ENCODE measurements at places on chromosomes 3 and 15.
A peak's percentile ranks its signal among the peaks of the same experiment; 100 is the strongest.

GRCh38 chr3:130838898-130839600 is 54.8 kb upstream of the ATP2C1 start:
- no peak for DNase-seq

GRCh38 chr15:77014132-77015081 is 19.5 kb downstream of the PSTPIP1 start:
- DNase-seq, result no peak

DNA sequence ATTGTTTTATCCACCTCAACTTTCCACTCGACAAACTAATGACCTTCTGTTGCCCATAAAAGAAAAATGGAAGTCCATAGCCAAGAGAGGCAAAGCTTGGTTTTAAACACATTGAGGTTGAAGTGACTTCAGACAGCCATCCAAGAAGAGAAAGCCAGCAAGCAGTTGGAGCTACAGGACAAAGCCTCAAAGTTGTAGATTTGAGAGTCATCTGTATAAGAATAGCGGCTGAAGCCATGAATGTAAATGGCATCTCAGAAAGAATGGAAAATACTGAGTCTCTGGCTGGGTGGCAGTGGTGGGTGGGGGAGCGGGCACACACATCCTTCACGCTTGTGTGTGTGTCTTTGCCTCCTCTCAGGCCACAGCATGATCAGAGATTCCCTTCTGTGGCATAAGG is 124.1 kb upstream of the CHRM5 start:
- no peak for DNase-seq

- no peak for DNase-seq
Observed at GRCh38 chr3:127789051-127789450, 33.3 kb downstream of the MGLL start.

- DNase-seq, result no peak
Observed at GRCh38 chr3:49248840-49249227, 28.2 kb downstream of the C3orf62 start.

DNA sequence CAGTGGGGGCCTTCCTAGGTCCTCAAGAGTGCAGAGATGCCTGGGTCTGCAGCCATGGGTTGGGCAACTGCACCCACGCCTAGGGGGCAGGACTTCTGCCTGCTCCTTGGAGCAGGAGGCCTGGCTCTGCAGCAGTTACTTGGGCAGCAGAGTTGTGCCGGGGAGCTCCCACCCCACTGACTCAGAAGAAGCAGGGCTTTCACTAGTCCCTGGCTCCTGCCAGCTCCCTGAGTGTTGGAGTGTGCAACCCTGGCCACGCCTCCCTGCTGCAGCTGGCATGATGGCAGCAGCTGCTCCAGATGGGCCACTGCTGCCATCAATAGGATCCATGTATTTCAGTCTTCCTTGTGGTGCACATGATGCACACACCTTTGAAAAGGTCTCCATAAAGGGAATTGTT is 40.6 kb upstream of the KCNH8 start:
- DNase-seq, result no peak

- DNase-seq, result peak; percentile 37
Observed at GRCh38 chr3:53269888-53270880, 14.4 kb upstream of the TKT start.

GRCh38 chr3:148990236-148990635 is 1.1 kb upstream of the GYG1 start:
- no peak for DNase-seq

DNA sequence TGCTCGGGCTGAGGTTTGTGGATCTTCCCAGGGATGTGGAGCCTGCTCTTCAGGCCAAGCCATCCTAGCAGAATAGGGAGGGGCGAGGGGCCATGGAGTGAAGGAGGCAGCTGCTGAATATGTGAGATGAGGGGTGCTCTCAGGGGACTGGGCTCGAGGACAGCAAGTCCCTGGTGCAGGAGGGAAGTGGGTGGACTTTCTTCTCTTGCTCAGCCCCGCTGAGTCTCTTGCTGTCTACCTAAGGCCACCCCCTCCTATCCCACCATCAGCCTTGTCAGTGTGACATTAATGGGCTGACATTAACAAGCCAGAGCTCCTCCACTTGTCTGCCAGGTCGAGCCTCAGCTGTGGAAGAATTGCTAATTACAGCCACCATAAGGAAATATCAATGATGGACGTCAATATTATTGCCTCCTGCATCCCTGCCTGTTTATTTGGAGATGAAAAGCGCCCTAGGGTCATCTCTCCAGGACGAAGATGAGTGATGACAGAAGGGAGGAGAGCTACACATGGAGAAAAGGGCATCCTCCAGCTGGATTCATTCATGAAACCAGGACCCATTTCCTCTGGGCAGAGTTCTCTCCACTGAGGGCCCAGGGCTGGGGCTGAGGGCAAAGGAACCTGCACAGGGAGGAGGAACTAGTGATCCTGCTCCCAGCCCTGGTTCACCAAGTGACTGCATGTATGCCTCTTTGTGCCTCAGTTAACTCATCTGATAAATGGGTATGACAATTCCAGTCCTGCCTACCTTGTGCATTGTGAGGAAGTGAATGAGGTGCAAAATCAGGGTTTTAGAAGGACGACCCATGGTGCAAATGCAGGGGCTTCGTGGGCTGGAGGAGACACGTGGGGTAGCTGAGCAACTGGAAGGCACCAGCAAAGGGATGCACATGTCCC is 34.9 kb upstream of the LINGO1 start:
- no peak for DNase-seq

DNA sequence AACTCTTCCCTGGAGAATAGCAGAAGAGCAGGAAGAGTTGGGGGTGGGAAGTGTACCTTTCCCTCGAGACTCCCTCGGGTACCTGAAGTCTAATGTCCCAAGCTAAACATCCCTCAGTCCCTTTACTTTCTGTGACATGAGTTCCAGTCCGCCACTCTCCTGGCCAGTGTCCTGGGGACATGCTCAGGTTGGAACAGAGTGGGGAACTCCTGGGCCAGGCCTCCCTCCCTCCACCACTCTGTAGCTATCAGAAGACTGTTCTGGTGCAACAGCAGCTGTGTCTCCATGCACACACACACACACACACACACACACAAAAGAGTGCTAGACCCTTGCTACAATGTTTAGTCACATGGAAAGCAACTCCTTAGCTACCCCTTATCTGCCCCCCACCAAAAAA is 155.0 kb upstream of the HES1 start:
- DNase-seq, result no peak

GRCh38 chr3:32457971-32458471 is 44.6 kb downstream of the CMTM6 start:
- DNase-seq, result no peak

DNA sequence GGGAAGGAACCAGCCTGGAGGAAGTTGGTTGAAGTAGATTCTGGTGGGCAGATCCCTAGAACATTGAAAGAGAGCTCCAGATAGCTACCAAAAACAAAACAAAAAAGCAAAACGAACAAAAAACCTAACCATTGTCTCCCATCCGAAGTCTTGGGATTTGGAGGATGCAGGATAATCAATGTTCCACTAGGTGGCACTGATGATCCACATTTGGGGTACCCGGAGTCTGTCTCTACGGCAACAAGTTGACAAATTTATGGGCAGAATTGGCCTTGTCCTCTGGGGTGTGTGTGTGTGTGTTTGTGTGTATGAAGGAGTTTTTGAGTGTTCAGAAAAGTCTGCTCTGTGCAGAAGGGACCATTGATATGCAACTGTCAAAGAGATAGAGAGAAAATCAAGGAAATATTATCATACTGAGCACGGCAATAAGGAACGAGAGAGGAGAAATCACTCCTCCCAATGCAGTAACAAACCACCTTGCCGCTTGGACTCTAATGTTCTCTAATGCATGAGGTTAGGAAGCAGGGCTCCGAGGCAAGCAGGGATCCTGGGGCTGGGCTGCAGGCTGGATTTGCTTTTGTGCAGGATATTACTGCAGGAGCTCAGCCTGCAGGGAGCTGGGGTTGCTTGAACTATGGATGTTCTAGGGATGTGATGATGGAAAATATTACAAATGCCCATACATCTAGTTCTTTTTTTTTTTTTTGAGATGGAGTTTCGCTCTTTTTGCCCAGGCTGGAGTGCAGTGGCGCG is 59.8 kb upstream of the KLHL25 start:
- DNase-seq, result peak; percentile 52

DNA sequence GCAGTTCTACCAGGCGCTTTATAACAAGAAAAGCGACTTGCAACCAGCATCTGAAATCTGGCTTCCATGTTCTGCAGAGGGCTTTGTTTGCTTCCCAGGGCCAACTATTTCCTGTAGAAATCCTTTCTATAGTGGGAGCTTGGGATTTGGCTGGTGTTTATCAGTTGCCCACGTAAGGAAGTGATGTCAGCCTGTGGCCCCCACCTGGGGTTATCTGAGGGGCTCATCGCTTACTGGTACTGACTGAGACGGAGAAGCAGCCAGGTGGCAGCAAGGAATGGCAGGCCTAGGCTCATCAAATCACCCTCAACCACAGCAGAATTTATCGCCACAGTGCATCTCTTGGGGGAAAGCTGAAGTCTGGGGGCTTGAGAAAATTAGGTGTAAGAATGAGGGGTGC is 14.6 kb upstream of the CCR9 start:
- no peak for DNase-seq

DNA sequence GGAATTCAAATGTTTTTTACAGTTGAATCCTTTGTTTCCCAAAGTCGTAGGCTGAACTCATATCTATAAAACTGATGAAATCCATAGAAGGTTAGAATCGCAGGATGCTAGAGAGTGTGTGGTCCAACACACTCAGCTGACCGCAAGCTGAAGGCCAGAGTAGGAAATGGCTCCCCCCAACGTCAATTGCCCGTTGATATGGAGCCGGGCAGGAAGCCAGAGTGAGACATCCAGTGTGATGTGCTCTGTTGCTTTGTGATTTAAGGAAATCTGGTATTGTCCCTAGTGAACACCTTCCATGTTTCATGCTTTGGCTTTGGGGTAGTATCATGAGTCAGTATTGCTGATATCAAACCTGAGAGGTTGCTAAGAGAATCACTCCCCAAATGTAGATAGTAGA is 5.8 kb upstream of the MEX3B start:
- no peak for DNase-seq

- DNase-seq, result no peak
Observed at GRCh38 chr15:54481819-54482218, 503.6 kb downstream of the UNC13C start.

DNA sequence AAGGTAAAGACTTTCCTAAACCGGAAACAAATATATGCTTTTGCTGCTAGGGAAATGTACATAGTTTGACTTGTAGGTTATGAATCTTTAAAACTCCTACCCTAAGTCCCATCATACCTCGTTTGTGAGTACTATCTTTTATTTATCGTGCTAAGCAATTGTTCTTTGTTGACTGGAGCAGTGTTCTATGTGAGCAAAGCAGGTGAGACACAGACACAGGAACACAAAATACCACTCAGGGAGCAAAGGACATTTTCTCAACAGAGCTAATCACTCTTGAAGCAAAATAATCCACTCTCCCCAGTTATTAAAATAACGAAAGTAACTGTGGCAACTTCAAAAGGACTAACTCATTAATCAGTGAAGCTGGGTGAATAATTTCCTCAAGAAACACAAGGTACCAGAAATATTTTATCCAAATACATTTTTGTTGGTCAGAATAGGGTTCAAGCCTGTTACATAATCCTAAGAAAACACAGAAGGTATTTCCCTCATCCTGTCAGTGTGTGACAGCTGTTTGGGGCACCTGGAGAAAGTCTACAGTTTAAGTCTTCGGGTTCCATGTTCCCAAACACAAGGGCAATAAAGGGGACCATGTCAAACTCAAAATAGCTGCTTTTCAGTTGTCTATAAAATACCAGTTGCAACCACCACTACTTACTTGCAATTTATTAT is 407.7 kb downstream of the FOXP1 start:
- peak; percentile 18 for DNase-seq

DNA sequence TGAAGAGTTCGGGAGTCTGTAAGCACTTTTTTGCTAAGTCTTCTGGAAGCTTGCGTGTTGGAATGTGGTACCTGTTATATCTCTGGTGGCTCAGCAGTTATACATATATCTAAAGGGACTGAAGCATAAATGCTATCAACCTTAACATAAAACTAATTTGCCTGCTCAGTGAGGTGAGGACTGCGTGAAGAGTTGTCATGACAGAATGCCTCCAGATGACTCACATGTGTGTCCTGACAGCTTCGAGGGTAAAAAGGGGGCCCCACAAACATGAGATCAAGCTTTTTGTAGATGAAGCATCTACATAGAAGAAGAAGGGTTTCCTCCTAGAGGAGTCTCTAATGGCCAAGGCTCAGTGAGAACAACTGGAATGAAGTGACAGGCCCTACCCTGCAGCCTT is 88.8 kb upstream of the C3orf80 start:
- no peak for DNase-seq

DNA sequence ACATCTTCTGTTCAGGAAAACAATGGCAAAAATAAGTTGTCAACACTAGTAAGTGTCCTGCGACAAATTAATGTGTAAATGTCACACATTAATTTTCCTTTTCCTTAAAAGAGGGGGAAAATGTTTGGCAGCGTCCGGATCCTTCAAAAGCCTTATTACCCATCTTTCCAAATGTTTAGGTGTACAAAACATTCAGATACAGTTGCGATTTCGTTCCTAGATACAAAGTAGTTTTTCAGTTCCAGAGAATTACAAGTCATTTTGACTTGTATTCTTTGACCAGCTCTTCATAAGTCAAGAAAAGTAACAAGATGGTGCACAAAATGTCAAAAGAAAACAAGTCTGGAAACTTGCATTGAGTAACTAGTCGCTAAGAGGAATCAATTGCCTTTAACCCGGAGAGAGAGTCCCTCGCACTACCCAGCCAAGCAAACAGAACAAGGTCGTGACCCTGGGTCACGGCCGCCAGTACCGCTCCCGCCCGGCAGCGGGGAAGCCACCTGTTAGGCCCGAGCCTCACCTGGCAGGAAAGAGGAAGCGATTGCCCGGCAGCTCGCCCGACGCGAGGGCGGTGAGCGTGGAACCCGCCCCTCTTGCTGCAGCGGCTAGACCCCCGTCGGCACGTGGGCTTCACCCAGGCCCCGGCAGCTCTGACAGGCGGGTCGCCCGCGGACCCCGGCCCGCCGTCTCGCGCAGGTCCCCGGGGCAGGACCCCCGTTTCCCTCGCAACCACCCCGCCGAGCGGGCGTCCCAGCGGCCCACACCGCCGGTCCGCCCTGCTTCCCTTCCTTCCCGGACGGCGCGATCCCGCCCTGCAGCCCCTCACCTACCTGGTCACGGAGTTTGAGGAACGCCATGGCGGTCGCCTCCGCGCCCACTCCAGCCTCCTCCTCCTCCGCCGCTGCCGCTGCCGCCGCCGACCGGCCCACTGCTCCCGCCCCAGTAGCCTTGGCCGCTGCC is 61.0 kb upstream of the ANKRD28 start:
- peak; percentile 32 for DNase-seq

DNA sequence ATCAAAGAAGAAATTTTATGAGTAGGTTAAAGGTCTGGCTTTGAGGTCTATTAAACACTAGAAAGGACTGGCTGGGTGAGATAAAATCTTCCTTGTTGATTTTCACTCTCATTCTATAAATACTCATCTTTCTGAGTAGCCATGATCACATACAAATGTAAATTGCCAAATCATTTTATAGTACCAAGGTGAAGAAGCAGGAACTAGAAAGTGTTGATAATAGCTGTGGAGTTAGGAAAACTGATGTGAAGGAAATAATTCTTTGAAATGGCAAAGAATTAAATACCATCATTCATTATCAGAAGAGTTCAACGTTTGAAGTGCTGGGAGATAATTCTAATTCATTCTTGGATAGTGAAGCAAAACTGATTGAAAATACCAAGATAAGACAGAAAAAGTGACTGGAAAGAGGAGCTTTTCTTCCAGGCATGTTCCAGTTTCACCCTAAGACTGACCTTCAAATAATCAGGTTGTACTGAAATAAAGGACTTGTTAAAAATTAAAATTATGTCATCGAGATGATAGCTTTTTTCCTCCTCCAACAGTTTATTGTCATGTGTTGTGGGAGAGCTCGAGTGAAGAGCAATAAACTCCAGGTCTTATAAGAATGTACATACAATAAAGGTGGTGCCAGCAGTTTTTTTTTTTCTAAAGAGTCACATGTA is 17.4 kb downstream of the THBS1 start:
- no peak for DNase-seq

- DNase-seq, result no peak
Observed at GRCh38 chr3:4996223-4996765, 17.1 kb downstream of the BHLHE40 start.

All from NCI-H774 (cell line).